ENCODE measurements at places on chromosomes 11 and 22.
A peak's percentile ranks its signal among the peaks of the same experiment; 100 is the strongest.

- DNase-seq, result no peak
These were observed 63.0 kb downstream of the TNRC6B start for GRCh38 chr22:40240686-40241085.

DNA sequence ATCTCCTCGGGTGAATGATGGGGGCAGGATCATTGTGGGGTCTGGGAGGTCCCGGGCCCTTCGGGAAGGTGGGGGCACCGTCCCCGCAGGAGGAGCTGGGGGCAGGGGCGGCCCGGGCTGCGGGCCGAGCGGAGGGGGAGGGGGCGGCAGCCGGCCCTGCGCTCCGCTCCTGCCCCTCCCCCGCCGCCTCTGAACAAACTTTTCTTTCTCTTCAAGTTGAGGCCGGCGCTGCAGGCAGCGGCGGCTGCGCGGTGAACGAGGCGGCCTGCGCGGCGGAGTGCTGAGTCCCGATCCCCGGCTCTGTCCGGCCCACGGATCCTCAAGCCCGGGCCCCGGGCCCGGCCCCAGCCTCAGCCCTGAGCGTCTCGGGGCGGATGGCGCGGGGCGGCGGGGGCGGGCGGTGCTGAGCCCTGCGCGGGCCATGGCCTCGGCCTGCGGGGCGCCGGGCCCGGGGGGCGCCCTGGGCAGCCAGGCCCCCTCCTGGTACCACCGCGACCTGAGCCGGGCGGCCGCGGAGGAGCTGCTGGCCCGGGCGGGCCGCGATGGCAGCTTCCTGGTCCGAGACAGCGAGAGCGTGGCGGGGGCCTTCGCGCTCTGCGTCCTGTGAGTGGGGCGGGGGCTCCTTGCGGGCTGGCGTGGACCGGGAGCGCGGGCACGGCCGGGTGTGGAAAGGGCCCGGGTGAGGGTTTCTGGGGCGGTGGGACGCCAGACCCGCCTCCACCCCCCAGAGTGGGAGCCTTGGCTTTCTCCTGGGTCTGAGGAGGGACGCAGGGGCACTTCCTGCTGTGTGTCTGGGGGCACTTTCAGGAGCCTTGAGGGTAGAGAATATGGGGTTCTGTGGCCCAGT, at the start of gene INPPL1:
Gene INPPL1 (plus strand): TSS at position 204 of the 847 bp plus-strand sequence. CDS start 218 bp downstream, at position 422.
- DNase-seq, result no peak

- no peak for DNase-seq
These were observed 1029.1 kb downstream of the BRD1 start for GRCh38 chr22:48798281-48799226.

DNA sequence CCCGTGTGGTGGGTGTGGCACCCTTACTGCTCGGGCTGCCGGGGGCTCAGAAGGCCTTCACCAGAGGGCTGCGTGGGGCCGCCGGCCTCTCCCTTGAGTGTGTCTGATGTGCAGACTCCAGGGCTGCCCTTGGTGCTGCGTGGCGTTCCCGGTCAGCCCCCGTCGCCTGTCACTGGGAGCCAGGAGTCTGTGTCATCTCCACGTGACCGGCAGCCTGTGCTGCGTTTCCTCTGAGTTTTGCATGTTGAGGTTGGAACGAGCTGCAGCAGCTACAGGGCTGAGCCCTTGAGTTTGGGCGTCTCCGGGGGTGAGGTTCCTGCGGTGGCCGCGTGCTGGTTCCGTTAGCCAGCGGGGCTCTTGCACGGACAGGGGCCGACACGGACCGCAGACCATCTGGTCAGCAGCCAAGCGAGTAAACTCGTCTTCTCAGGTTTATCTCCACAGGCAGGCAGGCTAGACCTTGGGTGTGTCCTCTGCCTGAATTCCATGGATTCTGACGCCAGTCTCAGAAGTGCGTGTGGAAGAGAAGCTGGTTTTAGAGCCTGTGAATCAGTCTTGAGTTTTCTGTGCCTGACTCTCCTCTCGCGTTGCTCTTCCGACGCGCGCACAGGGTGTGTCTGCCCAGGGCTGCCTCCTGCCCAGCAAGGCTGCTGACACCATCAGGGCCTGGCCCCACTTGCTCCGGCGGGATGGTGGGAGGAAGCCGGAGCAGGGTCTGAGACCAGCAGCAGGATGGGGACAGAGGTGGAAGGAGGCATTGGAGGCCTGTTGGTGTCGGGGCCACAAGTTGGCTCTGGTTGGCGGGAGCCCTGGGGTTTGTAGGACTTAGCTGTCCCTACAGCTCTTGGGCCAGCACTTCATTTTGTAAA, 10.5 kb downstream of the PTDSS2 start:
- no peak for DNase-seq

DNA sequence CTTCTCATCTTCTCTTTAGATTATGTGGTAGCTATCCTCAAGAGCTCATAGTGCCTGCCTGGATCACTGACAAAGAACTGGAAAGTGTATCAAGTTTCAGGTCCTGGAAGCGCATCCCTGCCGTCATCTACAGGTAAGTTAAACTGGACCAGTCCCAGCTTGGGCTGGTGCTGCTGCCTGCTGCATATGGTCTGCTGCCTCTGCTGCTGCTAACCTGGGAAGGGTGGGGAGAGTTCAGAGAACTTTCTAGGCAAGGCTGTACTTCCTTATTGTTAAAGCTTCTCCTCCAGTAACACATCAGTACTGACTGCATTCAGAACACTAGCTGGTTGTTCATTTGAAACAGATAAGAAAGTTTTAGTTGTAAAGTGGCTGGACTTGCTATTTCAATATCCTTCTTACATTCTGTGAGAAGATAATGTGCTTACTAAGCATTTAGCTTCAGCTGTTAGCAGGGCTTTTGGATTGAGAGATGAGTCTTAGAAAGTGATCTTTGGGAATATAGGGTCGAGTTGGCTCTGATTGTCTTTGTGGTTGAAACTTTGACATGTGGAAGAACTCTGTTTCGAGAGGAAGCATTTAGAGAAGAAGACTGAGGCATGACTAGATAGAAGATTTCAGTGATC, 77.3 kb upstream of the HORMAD2 start:
- no peak for DNase-seq

DNA sequence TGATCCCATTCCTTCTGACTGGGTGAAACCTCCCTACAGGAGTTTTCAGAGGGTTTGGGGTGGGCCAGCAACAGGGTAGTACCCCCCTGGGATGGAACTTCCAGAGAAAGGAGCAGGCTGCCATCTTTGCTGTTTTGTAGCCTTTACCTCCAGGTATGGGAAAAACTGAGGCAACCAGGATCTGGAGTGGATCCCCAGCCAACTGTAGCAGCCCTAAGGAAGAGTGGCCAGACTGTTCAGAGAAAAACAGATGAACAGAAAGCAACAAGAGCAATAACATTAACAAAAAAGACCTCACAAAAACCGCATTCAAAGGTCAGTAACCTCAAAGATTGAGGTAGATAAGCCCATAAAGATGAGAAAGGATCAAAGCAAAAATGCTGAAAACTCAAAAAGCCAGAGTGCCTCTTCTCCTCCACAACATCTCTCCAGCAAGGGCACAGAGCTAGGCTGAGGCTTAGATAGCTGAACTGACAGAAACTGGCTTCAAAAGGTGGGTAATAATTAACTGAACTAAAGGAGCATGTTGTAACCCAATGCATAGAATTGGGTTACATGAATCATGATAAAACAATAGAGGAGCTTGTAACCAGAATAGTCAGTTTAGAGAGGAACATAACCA, 1288.6 kb upstream of the CNTN5 start:
- DNase-seq, result no peak

DNA sequence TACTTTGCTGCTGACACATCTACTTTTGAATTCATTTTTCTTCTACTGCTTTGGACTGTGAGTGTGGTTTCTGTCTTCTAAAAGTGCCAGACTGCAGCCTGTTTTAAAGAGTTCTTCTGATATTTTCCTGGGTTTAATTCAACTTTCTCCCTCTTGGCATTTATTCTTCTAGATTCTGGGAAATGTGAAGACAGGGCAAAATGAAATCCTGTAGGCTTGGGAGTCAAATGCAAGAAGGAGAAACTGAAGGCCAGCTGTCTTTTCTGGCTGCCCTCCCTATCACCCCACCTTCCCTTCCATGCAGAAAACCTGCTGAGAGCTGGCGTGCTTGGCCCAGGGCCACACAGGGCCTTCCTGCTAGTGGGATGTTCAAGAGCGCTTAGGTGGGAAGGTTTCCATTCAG, 7.6 kb downstream of the ZNF70 start:
- DNase-seq, result no peak

DNA sequence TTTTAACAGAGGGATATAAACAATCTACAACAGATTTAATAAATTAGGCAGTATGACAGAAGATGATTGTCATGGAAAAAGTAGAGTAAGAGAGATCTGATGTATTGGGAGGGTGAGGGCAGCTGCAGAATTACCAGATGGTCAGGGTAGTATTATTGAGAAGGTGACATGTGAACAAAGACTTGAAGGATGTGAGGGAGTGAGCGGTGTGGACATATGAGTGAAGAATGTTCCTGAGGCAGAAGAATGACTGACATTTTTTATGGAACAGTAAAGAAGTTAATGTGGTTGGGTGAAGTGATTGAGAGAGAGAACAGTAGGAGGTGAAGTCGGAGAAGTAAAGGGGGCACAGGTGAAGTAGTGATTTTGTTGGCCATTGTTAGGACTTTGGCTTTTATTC, 42.4 kb upstream of the HIPK3 start:
- DNase-seq, result no peak

DNA sequence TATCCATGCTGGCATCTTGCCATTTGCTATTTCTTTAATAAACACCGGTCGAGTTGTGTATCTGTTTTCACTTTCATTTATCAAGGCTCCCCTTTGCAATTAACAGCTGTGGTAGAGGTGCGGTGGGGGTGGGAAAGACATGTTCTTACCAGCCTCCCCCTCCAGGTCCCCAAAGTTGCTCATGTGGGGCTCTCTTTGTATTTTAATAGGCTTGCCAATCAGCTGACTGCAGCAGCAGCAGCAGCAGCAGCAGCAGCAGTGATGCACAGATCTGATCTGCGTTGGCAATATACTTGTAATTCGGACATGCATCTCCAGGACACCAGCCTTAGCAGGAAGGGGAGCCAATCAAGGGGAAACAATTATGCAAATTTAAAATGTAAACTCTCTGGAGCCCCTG, 40.3 kb upstream of the E2F8 start:
- no peak for DNase-seq

- no peak for DNase-seq
These were observed 77.1 kb upstream of the IGLL5 start for GRCh38 chr22:22810471-22810870.

DNA sequence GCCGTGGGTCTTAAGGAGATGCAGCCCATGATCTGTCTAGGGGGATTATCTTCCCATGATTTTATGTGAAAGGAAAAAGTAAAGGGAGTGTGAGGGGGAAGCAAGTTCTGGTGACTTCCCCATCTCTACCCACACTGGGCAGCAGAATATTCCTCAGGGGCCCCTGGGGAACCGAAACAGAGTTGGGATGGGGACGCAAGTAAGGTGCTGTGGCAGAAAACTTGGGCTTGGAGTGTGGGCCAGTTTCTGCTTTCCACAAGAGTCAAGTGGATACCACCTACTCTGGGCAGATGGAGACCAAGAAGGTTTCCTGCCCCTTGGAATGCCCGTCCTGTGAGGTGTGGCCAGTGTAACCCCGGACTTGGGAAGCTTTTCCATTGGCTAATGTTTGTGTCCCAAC, 64.4 kb downstream of the SGSM3 start:
- DNase-seq, result no peak

GRCh38 chr22:25039754-25040153, 87.2 kb downstream of the KIAA1671 start:
- no peak for DNase-seq

- DNase-seq, result no peak
These were observed 69.1 kb upstream of the PPARA start for GRCh38 chr22:46081036-46081830.

DNA sequence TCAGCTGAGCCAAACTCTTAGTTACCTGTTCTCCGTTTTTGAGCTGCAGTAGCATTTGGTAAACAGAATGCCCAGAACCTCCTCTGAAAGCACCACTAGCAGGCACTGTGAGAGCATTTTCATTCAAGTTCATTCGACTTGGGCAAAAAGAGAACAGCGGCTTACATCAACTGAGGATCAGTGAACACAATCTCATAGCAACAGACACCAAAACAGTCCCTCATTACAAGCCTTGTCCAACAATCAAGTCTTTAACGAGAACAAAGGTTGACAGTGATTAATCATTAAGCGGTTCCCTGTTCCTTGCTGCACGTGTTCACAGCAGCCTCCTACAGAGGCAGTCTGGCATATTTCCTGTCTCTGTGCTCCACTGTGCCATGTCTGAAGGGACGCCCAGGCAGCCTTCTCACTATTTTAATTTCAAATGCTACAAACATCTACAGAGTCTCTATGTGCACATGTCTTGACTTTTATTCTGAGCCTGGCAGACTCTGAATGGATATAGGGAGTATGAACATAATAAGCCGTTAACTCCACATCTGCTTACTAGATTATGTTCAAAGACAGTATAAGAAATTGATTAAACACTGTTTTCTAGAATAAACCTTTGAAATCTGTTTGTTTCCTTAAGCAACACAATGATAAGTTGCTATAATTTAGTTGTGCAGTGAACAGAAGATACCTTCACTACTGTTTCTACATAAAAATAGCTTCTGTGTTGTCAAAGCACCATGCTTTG, 88.3 kb upstream of the MTMR2 start:
- peak; percentile 80 for DNase-seq

DNA sequence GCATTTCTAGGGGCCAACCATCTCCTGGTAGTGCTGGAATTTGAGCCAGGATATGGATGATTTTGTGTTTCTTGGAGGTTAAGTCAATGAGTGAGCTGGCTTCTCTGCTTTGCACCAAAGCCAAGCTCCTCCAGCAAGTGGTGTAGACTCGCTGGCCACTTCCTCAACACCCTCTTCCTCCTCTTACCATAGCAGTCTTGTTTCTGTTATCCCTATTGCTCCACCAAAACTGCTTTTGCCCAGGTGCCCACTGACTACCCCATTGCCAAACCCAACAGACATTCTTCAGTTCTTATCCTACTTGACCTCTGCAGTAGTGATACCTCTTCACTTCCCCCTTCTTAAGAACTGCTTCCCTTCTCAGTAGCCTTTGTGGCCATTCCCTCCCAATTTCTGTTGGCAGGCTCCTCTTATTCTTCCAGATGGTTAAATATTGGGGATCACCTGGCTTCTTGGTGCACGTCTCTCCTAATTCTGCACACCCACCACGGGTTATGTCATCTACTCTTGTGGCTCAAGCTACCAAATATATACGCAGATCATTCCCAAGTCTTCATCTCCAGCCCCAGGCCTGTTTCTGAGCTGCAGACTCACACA, 7.0 kb upstream of the PRG2 start:
- no peak for DNase-seq

- DNase-seq, result peak; percentile 65
These were observed 324.4 kb downstream of the NTM start for GRCh38 chr11:131694526-131695424.

- DNase-seq, result no peak
These were observed 321.0 kb downstream of the DDX10 start for GRCh38 chr11:108985945-108986279.

GRCh38 chr11:119092880-119093842, 8.5 kb downstream of the HMBS start:
- DNase-seq, result no peak

- no peak for DNase-seq
These were observed 1.5 kb upstream of the ANKRD13D start for GRCh38 chr11:67287355-67288197.

- no peak for DNase-seq
These were observed 8.6 kb downstream of the OMP start for GRCh38 chr11:77111277-77111676.
